ENCODE measurements at places on chromosomes 6 and 20. TPM values are rescaled to one million over a fixed set of nuclear protein-coding genes. Genes with fewer than 3 reads are reported as not detected.

Gene VSTM2L
- total RNA-seq, result 10.3 TPM

Gene MRS2
- total RNA-seq, result 44.3 TPM

Gene SLC18B1
- total RNA-seq, result 3.3 TPM

Gene EEF1E1
- total RNA-seq, result 11.0 TPM

Gene CGA
- total RNA-seq, result 0.59 TPM

Gene POU5F1
- 0.67 TPM for total RNA-seq

Gene DEFB132
- total RNA-seq, result not detected

Gene RIPPLY2
- not detected for total RNA-seq

All from left ventricle myocardium superior (tissue), 1 donor.